ENCODE measurements at places on chromosomes 5 and 9.

DNA sequence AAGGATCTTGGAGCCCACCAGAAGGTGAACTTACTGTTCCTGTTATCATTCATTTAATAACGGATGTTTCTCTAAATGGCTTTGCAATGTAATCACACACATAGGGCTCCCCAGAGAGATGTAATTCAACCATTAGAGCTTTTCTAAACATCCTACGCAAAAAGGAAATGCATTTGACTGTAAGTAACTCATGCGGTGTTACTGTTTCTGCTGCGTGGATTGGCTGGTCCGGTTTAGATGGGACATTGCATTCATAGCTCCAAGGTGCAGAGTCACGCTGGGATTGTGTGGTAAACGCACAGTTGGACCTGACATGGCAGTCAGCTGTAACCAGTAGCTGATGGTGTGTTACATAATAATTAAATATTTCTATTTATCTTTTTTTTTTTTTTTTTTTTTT is 185.5 kb upstream of the OTULINL start:
- no peak for DNase-seq

DNA sequence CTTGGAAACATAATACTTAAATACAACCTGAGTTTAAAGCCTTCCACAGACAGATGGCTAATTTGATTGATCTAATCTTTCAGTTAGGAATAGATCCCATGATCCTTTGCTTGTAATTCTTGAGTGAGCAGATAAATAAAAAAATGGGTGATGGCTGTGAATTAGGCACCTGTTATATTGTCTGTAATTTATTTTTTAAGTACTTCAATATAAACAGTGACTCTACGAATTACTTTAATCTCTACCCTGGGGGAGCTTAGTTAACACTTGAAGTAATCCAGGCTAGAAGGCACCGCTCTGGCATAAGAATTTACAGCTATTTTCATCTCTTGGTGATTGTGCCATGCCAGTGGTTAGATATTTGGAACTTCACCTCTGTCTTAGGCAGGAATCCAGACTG is 9.0 kb downstream of the EGFLAM start:
- no peak for DNase-seq

DNA sequence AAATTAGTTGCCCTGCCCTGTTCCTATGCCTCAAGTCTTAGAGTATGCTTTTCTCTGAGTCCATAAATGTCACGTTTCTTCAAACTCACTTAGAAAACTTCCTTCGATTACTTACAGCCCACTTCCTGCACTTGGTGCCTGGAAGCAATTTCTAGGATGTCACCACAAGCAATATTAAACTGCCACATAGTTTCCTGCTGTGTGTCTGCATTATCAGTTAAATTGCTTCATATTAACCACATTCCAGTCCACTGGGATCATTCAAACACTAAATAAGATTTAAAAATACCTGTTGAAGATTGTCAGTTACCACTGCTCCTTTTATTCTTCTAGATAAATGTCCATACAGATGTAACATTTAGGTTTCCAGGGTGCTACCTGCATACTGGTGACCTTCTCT is 4.1 kb downstream of the DENND1A start:
- DNase-seq: no peak

DNA sequence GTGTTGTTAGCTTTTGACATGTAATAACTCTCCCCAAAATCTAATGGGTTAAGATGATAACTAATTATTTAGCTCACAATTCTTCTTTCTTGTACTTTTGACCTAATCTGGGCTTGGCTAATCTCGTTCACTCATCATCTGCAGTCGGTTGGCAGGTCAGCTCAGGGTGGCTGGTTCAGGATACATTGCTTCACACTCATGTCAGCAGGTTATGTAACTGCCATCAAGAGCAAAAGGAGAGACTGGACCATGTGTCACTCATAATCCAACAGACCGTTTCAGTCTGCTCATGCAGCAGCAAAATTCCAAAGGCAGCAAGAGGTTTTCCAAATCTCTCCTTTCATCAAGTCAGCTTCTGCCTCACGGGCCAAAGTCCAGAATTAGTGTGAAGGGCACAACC is 998.4 kb upstream of the CTNND2 start:
- DNase-seq: no peak

DNA sequence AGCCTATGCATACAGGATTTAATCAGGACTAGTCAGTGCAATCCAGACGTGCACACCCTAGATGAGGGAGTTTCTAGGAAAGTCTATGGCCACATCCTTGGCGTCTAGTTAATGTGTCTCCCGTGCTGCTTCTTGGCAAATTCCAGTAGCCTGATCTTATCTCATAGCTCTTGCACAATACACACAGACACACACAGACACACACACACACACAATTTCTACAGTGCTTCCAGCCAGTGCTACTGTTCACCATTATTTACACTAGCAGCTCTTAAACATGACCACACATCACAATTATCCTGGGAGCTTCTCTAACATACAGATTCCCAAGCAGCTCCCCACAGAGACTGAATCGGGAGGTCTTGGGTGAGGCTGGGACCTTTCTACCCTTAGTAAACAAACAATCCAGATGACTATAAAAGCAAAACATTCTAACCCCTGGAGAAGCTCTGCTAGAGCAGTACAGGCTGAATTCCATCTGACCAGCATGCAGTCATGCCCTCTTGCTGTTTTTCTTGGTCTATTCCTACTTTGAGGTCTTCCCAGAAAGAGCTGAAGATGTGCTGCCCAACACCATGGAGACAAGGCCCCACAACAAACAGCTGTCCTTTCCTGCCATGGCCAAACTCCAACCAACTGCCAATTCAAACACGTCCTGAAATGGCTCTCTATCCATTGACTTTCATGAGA is 236.6 kb downstream of the DEPDC1B start:
- DNase-seq: no peak

GRCh38 chr5:157469073-157469472 is 9.1 kb downstream of the NIPAL4 start:
- no peak for DNase-seq

DNA sequence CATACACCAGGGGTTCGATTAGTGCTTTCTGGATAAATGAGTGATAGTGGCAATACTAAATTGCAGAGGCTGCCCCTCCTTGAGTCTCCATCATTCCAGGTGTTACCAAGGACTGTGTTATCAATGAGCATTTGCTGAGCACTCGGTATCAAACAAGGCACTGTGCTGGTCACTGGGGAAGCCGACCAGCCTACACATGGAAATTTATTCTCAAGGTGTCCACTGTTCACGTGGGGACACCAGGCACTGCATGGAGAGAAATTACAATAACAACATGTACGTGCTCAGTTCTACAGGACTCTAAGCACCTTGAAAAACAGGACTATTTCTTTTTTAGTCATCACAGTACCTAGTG is 22.2 kb downstream of the RGS3 start:
- DNase-seq: no peak

DNA sequence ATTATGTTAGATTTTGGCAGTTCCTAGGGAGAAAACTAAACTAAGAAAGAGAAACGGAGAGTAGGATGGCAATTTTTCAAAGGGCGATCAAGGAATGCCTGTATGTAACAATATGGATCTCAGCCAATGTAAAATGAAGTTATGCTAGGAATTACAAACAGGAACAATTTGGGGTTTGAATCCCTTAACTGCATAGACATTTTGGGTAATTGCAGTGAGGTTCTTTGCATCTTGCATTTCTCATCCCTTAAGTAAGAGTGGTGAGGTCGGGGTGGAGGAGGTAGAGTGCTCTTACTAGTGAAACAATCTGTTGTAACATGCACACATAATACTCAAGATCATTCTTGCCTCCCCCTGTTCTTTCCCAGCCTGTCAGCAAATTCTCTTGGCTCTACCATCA is 137.6 kb downstream of the NPR3 start:
- DNase-seq: no peak

GRCh38 chr5:77550406-77550805 is 58.3 kb upstream of the WDR41 start:
- DNase-seq: no peak

DNA sequence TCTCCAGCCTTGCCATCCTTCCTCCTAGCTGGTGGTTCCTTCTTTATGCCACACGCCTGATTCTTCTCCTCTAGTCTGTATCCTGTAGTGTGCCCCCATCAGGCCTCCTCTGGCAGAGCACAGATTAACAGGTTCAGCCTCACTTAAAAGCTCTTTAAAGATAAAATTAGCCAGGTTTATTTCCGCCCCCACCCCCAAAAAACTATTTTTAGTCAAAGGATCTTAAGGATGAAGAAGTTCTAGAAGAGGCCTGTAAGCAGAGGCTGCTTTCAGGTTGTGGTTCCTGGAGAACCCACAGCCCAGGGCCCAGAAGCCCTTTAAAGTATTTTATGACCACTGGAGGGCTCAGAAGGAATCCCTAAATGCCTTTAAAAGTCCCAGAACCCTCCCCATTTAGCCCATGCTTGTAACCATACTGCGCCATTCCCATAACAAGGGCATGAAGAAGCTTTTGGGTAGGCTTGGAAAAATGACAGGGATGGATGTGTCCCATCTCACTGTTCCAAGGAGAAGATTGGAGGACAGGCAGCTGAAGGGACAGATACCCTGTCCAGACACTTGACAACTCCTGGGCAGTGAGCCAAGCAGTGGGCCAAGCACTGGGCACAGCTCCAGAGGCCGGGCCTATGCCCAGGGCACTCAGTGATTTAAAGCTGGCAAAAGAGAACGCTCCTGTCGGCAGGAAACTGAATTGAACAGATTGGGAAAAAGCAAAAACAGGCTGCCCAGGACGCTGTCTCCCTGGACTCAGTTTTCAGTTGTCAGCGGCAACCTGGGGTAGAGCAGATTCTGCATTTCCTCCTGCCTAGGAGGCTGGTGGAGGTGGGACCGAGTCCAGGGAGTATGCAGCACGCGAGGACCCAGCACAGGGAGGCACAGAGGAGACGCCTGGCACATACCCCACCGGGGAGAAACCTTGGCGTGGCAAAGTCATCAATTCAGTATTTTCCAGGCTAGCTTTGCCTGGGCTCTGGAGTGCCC is 106.3 kb upstream of the SSBP2 start:
- DNase-seq: peak; percentile 46

- no peak for DNase-seq
Observed at GRCh38 chr9:132055756-132056155, 23.9 kb downstream of the MED27 start.

- DNase-seq: no peak
Observed at GRCh38 chr5:55173687-55174230, 782 bp upstream of the CDC20B start.

GRCh38 chr5:61263561-61264272 is 68.3 kb upstream of the ZSWIM6 start:
- DNase-seq: peak; percentile 24

GRCh38 chr5:135693371-135693955 is 114.7 kb upstream of the CXCL14 start:
- no peak for DNase-seq

DNA sequence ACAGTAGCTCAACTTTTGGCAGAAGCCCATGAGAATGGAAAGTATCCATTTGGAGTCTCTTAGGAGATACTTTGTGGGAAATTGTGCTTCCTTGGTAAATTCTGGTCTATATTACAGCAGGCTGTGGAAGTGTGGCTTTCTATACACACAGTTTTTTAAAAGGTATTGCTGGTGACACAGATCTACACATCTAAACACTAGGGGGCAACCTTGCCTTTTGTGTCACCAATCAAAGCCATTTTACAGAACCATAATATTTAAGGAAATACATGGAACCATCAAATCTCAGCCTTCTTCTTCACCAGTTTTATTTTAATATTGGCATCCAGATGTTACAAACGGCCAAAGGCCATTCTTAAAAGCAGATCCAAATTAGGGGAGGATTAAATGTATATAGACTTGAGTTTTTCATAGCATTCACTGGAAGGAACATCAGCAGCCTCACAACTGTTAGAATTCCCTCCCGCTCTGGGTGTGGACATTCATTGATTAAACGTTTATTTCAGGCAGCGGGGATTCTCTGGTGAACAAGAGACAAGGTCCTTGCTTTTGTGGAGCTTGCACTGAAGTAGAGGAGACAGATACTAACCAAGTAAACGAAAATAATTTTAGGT is 132.4 kb upstream of the EPB41L4A start:
- peak; percentile 40 for DNase-seq

GRCh38 chr5:17157916-17158529 is 59.4 kb upstream of the BASP1 start:
- DNase-seq: peak; percentile 8

GRCh38 chr9:89606624-89607311 is 2.0 kb downstream of the GADD45G start:
- peak; percentile 54 for DNase-seq

GRCh38 chr5:167451076-167451475 is 840.4 kb upstream of the WWC1 start:
- no peak for DNase-seq

DNA sequence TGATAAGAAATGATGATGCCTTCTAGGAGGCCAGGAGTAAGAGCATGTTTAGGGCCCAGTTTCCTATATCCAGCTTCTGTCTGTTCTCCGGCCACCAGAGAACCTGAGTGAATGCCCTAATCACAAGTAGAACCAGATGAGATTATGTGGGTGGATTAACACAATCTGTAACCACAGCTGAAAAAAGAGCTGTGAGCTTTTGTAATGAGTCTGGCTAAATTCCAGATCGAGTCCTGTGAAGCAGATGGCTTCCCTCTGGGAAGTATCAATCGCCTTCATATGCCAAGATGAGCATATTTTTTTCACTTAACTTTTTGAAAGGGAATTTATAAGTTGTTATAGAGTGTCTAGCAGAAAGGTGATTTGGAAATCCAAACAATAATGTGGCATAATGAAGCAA is 99.8 kb downstream of the NNT start:
- DNase-seq: no peak

DNA sequence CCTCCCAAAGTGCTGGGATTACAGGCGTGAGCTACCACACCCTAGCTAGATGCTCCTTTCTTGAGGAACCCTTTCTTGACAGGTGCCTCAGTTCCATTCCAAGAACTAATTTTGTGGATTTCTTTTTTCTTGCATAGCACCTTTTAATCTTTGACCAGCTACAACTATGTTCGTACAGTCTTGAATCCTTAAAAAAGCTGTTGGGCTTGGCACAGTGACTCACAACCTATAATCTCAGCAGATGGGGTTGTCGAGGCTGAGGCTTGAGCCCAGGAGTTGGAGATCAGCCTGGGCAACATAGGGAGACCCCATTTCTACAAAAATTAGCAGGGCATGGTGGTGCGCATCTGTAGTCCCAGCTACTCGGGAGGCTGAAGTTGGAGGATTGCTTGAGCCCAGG is 1.3 kb upstream of the ZER1 start:
- no peak for DNase-seq

GRCh38 chr5:126189862-126190261 is 233.3 kb upstream of the GRAMD2B start:
- no peak for DNase-seq

- DNase-seq: no peak
Observed at GRCh38 chr5:15322421-15322820, 177.6 kb upstream of the FBXL7 start.

GRCh38 chr5:90638878-90639277 is 80.3 kb downstream of the ADGRV1 start:
- no peak for DNase-seq

GRCh38 chr5:14039063-14039462 is 94.6 kb upstream of the DNAH5 start:
- DNase-seq: no peak

Data from endothelial cell (in vitro differentiated cells).